Activated CD4-positive, alpha-beta T cell treated with anti-CD3 and anti-CD28 coated beads, Interleukin-2, amount 50 U/mL, for 16 hours (primary cell): ENCODE measurements at places on chromosomes 2 and 18.

DNA sequence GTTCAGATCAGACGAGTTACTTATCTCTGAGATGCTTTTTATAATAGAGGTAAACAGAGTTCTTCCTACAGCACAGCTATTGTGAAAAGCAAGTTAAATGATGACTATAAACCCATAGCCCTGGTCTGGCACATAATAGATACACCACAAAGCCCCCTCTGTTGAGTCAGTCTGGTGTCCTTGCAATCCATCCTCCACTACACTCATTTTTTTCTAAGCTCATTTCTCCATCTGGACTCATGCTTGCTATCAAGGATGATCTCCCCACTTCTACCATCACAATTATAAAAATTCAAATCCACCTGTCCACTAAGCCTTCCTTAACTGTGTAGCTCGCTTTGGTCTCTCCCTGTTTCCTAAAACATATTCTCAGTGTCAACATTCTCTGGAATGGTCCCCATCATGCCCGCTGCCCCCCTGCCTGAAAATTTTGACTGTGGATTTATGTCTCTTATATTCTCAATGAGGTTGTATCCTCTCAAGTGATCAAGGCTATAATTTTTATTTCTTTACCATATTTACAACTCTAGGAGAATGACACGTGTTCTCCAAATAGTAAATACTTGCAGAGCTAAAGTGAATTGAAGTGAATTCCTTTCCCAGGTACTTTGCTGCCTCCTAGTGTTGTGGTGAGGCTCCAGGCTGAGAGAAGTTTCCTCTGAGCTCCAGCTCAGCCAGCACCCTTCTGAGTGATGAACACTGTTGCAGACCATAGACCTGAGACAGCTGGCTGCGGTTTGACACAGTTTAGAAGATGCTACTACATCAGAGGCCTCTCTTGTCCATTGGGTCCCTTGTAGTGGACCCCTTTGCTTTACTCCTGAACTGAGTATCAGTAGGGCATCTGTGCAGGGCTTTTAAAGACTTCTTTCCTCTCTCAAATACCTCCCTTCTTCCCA, 108.7 kb downstream of the DPP10 start:
- peak; percentile 18 for DNase-seq

- no peak for DNase-seq
Observed at GRCh38 chr18:61797696-61798590, 94.9 kb downstream of the RNF152 start.

DNA sequence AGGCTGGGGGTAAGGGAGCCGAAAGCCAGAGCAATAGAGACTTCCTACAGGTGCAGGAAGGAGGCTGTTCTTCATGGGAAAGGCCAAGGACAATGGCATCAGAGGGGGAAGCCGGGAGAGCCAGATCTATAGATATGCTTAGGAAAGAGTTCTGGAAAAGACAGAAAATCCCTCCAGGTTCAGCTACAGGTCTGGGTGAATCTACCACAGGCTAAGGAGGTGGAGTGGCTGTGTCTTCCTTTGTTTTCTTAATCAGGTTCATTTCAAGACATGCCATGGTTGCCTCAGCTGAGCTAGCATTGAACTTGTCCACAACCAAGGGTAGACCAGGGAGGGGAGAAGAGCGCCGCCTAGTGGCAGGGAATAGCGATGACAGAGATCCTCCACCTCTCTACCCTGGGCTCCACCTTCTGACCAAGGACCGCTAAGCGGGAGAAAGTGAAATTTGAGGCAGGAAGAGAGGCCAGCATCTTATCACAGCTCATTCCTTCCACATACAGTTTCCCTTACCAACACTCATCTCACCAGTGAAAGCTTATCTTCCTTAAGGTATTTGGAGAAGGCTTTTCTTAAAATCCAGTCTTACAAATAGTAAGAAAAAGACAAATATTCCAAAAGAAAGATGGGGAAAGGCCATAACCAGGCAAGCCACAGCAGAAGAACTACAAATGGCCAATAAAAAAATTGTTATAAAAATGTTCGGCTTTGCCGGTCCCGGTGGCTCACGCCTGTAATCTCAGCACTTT, 74.2 kb downstream of the VIT start:
- DNase-seq: peak; percentile 55

DNA sequence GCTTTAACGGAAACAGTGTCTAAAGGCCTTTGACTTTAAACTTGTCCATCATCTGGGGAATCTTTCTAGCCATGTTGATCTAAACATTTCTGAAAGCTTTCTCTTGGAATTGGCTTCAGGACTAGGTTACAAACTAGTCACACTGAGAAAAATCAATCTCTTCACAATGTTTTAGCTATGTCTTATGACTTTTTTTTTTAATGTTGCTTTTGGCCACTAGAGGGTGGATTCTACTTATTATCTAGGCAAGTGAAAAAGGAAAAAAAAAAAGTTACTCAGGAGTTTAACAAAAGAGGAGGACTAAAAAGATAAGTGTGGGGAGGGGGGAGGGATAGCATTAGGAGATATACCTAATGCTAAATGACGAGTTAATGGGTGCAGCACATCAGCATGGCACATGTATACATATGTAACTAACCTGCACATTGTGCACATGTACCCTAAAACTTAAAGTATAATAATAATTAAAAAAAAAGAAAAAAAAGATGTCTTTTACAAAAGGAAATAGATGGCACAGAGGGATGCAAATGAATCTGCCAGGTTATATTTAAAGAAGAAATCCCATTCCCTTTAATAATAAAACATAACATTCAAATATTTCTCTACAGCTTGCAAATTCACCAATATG, 160.4 kb upstream of the PID1 start:
- no peak for DNase-seq

GRCh38 chr18:67964462-67964861, 447.9 kb upstream of the DSEL start:
- no peak for DNase-seq

DNA sequence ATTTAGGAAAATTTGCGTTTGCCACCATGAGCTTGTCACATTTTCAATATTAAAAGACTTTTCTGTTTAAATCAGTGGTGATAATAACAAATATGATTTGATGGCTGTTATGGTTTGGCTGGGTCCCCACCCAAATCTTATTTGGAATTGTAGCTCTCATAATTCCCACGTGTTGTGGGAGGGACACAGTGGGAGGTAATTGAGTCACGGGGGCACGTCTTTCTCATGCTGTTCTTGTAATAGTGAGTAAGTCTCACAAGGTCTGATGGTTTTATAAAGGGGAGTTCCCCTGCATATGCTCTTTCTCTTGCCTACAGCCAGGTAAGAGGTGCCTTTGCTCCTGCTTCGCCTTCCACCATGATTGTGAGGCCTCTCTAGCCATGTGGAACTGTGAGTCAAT, 83.4 kb upstream of the RGPD4 start:
- DNase-seq: no peak

- no peak for DNase-seq
Observed at GRCh38 chr18:1604751-1605150, 700.1 kb downstream of the ADCYAP1 start.

GRCh38 chr2:12990523-12990922, 273.8 kb downstream of the TRIB2 start:
- DNase-seq: no peak

GRCh38 chr2:76391678-76392077, 681.0 kb upstream of the GCFC2 start:
- no peak for DNase-seq

DNA sequence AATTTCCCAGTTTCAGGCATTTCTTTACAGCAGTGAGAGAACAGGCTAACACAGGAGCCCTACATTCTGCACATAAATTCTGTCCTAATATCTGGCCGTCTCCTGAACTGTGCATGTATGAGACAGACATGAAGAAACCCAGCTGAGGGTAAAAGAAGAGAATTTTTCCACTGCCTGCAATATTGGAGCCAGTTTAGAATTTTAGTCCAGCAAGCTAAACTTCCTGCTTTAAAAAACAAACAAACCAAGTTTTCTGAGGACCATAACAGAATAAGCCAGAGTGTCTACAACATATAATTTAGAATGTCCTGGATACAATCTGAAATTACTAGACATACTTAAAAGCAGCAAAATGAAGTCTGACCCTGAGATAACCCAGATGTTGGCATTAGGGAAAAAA, 215.1 kb upstream of the KLHL29 start:
- DNase-seq: no peak

GRCh38 chr2:25402477-25402876, 60.8 kb upstream of the DNMT3A start:
- DNase-seq: no peak

GRCh38 chr2:227808936-227809335, 4.7 kb upstream of the CCL20 start:
- no peak for DNase-seq

DNA sequence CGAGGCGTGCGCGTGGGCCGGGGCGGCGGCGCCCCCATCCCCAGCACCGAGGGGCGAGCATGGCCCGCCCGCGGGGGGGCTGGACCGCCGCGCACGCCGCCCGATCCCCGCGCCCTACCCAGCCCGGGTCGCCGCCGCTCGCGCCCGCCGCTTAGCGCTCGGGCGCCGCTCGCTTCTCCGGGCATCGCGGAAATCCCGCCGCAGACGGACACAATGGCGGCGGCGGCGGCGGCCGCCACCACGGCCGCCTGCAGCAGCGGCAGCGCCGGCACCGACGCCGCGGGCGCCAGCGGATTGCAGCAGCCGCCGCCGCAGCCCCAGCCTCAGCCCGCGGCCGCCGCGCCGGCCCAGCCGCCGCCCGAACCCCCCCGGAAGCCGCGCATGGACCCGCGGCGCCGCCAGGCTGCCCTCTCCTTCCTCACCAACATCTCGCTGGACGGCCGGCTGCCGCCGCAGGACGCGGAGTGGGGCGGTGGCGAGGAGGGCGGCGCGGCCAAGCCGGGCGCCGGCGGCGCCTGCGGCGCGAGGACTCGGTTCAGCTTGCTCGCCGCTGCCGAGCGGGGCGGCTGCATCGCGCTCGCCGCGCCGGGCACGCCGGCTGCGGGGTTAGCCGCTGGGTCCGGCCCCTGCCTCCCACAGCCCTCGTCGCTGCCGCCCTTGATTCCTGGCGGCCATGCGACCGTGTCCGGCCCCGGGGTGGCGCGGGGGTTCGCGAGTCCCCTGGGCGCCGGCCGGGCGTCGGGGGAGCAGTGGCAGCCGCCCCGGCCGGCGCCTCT, 453 bp downstream of the CABLES1 start:
- DNase-seq: no peak

- DNase-seq: no peak
Observed at GRCh38 chr2:122867941-122868340, 1112.5 kb downstream of the TSN start.

- no peak for DNase-seq
Observed at GRCh38 chr2:106296182-106296815, 102.2 kb upstream of the UXS1 start.

DNA sequence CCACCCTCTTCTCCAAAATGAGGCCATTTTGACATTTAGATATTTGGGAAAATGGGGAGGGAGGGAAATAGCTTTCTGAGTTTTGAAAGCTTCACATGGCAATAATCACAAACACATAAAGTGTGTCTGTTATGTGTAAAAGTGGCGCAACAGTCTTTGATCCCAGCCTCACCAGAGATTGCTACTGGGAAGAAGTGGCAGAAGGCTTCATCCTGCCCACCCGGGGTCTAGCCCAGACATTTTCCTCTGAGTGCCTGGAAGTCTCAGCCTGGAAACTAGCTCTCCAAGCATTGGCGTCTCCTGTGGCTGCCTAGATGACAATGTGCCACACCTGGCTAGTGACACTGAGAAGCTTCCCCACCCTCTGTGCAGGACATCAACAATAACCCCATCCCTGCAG, 1.7 kb upstream of the LBH start:
- no peak for DNase-seq

DNA sequence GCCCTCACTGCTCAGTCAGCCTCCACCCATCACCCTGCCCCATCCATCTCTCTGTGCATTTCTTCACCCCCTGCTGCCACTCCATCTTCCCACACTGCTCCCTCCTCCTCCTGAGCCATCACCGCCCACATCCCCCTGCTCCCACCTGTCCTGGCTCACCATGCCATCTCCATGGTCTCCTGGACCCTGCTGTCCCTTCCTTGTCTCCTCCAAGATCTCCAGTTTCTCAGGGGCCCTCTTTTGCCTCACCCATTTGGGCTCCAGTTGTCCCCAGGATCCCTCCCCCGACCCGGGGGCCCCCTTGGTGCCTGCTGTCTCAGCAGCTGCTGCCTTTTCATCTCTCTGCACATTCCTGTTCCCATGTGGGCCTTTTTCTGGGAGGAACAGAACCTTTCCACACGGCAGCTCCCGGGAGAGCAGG, 10.6 kb downstream of the SPEG start:
- DNase-seq: no peak

DNA sequence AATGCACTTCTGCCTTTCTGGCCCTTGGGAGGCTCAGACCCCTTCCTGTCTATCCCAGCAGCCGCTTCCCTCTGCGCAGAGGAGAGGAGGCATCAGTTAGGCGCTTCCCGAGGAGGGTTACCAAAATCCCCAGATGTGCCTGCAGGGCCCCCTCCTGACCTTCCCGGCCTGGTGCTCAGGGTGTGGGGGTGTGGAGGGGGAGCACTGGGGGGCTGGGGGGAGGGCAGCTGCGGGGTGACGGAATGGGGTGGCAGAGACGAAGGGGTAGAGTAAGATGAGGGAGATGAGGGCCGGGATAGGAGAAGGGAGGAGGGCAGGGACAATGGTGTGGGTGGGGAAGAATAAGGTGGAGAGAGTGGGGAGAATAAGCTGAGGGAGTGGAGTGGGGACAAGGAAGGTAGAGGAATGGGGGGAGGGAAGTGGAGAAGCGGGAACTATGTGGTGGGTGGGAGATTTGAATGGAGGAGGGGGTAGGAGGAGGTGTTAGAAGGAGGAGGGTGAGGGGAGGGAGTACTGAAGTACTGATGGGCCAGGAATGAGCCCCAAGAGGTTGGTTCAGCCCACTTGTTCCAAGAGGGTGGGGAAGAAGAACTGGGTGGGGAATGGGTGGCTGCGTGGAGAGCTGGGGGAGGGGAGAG, 6.5 kb upstream of the ZAP70 start:
- no peak for DNase-seq
